ENCODE measurements at places on chromosomes 3 and 15. TPM values are rescaled to one million over a fixed set of nuclear protein-coding genes. Genes with fewer than 3 reads are reported as not detected.

ISLR gene
- polyA plus RNA-seq, result 4.2 TPM

CCR4 gene
- 0.08 TPM for polyA plus RNA-seq

PAK6 gene
- polyA plus RNA-seq, result 0.13 TPM

SERPINI2 gene
- not detected for polyA plus RNA-seq

CHMP2B gene
- polyA plus RNA-seq, result 12.6 TPM

SCAMP5 gene
- polyA plus RNA-seq, result 7.5 TPM

GRCh38 chr15:29813009-29813408 lies 9.3 kb downstream of the TJP1 start:
- DNase-seq, result no peak

GRCh38 chr15:92149465-92149864 lies 244.2 kb upstream of the ST8SIA2 start:
- no peak for DNase-seq

GRCh38 chr15:70327856-70328678 lies 230.3 kb upstream of the TLE3 start:
- no peak for DNase-seq

GRCh38 chr3:9649791-9650521 lies 651 bp downstream of the MTMR14 start:
- no peak for DNase-seq
